ENCODE measurements at places on chromosomes 3 and 15.

DNA sequence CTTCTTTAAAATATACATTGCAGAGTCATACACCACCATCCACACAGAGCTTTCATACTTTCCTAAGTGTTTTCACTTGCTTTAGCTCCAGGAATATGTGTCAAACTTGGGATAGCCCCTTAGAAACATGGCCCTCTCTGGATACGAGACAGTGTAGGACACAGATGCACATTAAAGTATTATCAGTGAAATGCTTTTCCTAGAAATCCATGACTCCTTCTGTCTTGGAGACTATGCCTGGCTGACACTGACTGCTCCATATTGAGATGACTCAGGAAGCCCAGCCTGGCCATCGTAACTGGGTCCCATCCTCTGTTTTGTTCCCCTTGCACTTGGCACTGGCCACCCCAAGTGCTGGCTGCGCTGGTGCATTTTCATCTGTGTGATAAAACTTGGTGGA is 204.8 kb downstream of the PDZRN3 start:
- no peak for DNase-seq

GRCh38 chr3:27540231-27540630 is 56.0 kb upstream of the SLC4A7 start:
- DNase-seq: no peak

GRCh38 chr3:53263907-53264306 is 8.1 kb upstream of the TKT start:
- no peak for DNase-seq

DNA sequence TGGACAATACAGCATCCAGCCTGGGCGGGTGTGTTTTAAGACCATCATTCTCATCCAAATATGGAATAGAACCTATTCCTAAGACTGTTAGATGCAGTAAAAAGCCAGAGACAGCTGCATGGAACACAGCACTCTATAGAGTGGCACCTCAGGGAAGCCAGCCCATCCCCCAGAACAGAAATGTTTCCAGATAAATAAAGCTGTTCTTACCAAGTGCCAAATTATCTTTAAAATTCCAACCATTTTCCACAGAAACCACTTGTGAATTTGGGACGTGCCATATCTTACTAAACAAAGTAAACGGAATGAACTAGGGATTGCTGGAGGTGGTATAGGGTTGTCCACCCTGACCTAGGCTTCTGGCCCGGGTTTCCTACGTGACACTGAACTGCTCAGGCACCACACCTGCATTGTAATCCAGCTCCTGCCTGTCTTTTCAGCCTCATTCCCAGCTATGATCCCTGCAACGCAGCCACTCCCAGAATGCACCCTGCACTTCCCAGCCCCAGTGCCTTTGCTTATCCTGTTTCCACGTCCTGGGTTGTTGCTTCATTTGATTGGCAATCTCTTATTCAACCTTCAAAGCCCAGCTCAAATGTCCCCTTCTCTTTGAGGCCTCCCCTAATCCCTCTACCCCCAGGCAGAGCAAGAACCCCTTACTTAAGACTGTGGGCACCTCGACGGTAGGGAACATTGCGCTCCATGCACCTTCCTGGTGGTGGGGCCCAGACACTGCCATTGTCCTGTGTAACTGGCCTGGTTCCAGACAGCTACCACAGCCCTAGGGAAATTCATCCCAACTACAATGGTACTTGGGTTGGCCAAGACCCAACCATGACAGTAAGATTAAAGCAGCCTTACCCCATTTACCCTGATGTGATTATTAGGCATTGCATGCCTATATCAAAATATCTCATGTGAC is 100.2 kb downstream of the IQSEC1 start:
- DNase-seq: no peak

DNA sequence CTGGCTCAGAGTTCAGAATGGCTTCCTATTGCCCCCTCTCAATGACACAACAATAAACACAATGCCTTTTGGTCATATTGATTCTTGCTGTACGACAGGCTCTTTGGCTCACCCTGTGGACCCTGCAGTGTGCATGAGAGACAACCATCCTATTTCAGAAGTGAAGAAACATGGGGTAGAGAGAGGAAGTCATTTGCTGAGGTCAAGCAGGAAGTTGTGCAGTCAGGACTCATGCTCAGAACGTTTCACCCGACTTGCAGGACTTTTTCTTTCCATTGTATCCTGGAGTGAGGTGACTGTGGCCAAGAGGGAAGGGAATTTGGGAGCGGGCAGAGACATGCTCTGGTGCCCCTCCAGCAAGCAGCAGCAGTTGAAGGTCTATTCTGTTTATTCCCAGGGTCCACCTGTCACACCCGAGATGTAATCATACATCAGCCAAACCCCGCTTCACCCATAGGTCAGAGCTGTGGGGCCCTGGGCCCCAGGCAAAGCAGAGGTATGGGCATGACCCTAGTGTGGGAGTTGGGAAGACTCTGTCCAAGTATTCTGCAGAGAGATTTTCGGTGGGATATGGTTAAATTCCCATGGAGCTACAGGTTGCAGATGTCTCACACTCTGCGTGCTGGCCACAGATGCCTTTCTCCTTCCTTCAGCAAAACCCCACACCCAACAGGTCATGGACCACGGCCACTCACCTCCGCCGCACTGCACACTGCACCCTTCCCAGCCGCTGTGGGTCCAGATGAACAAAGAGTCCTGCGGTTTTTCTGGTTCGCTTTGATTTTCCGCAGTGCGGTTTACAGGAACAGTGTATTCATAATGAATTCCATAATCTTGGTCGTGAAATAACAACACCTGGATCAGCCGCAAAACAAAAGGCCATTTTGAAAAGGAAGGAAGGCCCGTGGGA is 290.6 kb downstream of the ADAMTS17 start:
- peak; percentile 55 for DNase-seq

GRCh38 chr3:88058306-88058580 is 562 bp downstream of the CGGBP1 start:
- no peak for DNase-seq

DNA sequence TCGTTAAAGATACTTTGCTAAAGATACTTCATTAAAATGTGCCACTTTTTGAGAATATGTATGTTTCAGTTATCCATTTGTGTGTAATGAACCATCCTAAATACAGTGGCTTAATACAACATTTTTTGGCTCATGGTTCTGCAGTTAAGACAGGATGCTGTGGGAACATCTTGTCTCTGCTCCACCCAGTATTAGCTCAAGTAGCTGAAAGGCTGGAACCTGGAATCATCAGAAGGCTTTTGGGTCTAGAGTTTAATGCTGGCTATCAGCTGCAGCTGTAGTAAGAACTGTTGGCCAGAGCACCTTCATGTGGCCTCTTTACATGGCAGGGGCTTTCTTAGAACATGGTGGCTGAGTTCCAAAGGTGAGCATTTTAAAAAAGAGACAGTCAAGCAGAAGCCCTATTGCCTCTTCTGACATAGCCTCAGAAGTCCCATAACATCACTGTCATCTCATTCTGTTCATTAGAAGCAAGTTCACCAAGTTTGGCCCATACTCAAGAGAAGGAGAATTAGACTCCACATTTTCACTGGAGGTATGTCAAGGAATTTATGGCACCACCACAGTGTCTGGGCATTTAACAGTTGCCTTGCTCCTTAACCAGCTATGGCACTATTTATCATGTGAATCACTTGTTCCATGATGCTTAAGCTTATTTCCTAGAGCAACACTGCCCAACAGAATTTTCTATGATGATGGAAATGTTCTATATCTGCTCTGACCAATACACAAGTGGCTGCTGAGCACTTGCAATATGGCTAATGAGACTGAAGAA is 70.4 kb upstream of the PDZRN3 start:
- DNase-seq: no peak

DNA sequence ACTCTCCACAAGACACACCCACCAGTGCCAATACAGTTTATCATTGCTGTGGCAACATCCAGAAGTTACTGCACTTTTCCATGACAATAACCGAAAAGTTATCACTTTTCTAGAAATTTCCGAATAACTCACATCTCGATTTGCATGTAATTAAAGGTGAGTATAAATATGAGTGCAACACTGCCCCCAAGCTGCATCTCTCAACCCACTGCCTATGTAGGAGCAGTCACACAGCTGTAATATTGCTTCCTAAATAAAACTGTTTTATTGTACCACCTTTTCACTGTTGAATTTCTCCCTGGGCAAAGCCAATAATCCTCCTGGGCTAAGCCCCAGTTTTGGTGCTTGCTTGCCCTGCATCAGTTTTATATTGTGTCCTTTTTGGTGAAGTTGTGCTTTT is 601.0 kb upstream of the EPHA6 start:
- no peak for DNase-seq

- no peak for DNase-seq
Observed at GRCh38 chr15:60912984-60913697, 316.0 kb downstream of the RORA start.

DNA sequence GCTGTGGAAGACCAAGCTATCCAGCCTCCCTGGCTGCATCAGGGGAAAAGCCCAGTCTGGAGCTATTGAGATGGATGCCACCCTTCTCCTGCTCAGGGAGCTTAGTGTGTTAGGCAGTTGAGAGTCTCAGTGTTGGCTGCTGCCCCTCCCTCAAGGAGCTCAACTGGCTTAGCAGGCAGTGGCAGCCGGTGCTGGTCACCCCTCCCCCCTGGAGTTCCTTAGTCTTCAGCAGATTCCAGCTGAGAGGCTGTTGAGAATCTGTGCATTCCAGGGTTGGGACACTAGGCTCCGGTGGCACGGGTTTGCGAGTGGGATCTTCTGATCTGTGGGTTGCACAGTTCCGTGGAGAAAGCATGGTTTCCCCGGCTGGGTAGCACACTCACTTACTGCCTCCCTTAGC is 883.8 kb downstream of the NSUN3 start:
- DNase-seq: no peak

DNA sequence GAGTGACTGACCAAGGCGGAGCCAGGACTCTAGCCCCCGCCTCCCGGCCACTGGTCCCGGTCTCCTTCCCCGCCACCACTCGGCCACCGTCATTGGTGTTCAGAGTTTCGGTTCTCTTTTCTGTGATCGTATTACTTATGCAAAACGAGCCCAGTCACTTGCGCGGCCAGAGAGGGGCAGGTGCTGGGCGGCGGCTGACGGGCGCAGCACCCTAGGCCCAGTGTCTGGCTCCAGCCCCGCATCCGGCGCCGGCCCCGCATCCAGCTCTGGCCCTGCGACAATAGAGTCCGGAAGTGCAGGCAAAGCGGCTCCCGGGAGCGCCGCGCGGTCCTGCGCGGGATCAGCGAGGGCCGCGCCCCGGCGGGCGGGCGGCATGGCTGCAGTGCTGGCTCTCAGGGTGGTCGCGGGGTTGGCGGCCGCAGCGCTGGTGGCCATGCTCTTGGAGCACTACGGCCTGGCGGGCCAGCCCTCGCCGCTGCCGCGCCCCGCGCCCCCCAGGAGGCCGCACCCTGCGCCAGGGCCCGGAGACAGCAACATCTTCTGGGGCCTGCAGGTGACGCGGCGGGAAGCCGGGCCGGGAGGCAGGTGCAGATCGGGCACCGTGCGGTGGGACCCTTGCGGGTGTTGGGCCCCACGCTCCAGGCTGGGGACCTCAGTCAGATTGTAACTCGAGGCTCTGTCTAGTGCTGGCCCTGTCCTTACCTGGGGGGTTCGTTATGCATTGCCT is at the start of gene TMEM62:
TMEM62 (plus strand) TSS at position 157 of the 727 bp plus-strand sequence; CDS start at position 374, 217 bp downstream.
- peak; percentile 83 for DNase-seq

DNA sequence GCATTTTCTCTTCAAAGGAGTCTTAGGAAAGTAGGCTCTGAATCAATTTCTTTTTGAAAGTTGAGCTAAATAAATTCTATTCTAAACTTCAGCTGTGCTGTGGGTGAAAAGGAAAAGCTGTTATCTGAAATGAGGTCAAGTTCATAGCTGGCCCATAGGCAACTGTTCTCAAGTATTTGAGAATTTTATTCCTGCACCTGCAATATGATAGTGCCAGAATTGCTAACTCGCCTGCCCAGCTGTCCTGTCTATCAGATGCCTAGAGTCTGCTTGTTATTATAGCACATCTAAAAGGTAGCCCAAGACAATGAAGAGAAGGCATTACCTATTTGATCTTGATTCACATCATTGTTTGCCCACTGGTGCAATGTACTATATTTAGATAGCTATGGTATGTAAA is 798.7 kb downstream of the DIPK2A start:
- no peak for DNase-seq

DNA sequence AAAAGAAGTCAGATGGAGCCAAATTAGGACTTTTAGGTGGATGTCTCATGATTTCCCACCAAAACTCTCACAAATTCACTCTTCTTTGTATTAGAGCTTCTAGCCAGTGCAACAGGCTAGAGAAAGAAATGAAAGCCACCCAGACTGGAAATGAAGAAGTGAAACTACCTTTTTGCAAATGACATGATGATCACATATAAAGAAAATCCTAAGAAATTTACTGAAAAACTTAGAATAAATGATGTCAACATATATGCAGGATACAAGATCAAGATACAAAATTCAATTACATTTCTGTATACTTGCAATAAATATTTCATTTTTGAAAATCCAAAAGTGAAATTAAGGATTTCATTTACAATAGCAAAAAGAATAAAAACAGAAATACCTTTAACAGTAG is 110.8 kb downstream of the LRIG1 start:
- DNase-seq: no peak

GRCh38 chr3:50671331-50671730 is 3.4 kb upstream of the DOCK3 start:
- DNase-seq: peak; percentile 65

- no peak for DNase-seq
Observed at GRCh38 chr3:72145506-72146380, 360.8 kb upstream of the PROK2 start.

All from SW480 (cell line).